ENCODE measurements at places on chromosomes 4 and X.

GRCh38 chrX:136865270-136866158 is 15.0 kb downstream of the RBMX start:
- DNase-seq = no peak

DNA sequence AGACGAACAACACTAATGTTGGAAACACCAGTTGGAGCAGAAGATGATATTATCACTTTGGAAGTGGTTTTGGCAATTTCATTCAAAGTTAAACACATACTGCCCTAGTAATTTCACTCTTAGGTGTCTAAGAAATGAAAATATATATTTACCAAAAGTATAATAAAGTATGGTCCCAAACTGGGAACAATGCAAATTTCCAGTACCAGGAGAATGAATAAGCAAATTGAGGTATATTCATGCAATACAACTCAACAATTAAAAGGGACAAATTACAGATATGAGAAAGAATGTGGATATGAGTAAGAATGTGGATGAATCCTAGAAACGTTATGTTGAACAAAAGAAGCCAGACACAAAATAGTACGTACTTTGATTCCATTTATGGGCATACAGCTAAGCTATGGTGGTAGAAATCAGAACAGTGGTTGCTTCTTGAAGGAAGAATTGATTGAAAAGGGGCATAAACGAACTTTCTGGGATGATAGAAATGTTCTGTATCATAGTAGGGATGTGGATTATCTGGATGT is 10.0 kb downstream of the ELMOD2 start:
- DNase-seq = no peak

DNA sequence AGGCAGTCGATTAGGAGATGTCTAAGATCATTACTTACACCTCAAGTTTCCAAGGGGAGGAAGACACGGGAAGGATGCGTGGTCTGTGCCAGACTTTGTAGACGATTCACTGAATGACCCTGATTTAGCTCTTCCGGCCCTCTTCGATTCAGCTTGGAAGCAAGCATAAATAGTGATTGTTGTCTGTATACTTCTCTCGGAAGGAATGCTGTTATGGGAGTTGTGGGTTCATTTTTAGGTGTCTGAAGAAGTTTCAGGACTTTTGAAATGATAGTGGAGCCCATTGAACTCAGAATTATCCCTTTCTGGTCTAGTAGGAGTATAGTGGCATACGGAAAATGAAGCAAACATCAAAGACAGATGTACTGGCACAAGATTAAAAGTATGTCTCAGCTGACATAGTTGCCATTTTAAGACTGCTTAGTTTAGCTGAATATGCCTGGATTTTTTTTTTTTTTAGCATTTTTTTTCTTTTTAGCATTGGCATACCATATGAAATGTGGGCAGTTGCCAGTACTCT is 1.0 kb upstream of the ANKRD17 start:
- no peak for DNase-seq

DNA sequence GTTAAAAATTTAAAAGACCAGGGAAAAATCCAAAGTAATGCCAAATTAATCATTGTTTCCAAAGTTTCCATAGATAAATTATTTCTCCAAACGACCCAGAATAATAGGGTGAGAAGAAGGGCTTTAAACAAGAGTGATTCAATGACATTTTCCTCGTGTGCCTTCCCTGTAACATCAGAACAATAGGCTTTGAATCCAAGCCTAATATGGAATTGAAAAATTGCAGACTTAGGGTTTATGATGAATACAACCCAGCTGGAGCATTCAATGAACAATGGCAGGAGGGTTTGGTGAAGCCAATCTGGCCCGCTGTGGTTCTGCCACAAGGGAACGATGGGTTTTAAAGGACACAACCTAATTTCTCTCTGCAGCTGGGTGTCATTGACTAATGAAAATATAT is 94.2 kb downstream of the CBLL2 start:
- DNase-seq = no peak

- no peak for DNase-seq
These were observed 95.7 kb upstream of the NKX1-1 start for GRCh38 chr4:1501754-1502500.

DNA sequence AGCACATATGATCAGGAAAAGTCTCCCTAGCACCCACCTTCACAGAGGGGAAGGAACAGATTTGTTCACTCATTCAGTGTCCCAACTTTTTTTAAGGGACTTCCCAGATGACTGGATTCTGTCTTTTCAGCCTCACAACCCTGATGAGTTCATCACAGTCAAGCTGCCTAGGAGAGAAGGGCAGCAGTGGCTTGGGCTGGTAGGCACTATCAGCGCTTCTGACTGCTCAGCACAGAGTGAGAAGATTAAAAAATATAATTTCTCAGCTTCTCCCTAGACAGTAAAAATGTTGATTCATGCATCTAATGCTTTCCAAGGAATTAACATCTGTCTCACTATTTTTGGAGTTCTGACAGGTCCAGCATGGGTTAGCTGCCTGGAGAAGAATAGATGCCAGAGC is 328.2 kb downstream of the DTHD1 start:
- no peak for DNase-seq

GRCh38 chr4:117623326-117623725 is 411.0 kb upstream of the NDST3 start:
- no peak for DNase-seq

GRCh38 chrX:132094164-132094563 is 33.7 kb downstream of the FRMD7 start:
- no peak for DNase-seq

- no peak for DNase-seq
These were observed 1.5 kb upstream of the UGT2A3 start for GRCh38 chr4:68953056-68953596.

DNA sequence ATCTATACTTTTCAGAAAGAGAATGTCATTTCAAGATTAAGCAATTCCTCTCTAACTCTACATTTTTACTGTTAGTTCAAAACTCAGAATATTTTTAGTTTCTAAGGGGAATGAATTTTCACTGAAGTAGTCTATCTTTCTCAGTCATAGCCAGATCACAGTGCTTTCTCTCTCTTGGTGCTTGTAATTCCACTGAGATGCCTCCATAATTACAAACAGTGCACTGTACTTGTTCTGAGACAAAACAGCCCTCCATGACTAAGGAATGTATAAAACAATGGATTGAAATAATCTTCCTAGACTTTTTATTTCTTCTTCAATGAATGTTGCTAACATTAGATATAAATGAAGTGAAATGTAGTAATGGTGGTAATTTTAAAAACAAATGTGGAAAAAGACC is 603.2 kb upstream of the FAM241A start:
- DNase-seq = no peak

GRCh38 chrX:45762699-45763647 is 562.3 kb upstream of the DIPK2B start:
- no peak for DNase-seq

GRCh38 chr4:86683167-86683566 is 89.1 kb downstream of the PTPN13 start:
- no peak for DNase-seq

GRCh38 chr4:158208963-158209640 is 1.2 kb upstream of the TMEM144 start:
- DNase-seq = no peak

GRCh38 chr4:172705565-172705964 is 463.0 kb upstream of the GALNT7 start:
- no peak for DNase-seq

DNA sequence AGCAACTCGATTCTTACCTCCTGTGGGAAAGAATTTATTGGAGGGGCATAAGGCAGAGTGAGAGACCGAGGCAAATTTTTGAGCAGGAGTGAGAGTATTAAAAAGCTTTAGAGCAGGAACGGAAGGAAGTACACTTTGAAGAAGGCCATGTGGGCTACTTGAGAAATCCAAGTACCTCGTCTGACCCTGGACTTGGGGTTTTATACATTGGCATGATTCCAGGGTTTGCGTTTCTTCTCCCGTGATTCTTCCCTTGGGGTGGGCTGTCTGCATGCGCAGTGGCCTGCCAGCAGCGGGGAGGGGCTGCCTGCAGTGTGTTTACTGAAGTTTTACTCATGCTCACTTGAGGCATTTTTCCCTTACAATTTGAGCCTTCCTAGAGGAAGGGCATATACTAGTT is 3.4 kb downstream of the GALNT7 start:
- DNase-seq = no peak

GRCh38 chr4:148795156-148795864 is 353.1 kb upstream of the NR3C2 start:
- no peak for DNase-seq

DNA sequence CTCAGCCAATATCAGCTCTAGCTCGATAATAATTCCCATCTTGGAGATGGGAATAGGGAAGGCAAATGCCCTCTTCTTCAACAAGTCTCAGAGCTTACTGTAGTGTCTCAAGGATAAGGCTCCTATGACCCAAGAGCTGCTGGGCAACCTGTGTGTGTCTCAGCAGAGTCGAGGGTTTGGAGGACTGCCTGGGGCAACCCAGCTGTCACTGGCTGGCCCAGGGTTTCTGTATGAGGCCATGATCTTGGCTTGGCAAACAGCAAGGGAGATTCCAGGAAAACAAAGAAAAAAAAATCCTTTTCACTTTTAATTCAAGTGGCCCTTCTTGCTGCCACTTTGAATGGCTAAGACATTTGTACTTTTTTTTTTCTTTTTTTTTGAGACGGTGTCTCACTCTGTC is 34.4 kb downstream of the TMSB4X start:
- DNase-seq = no peak

DNA sequence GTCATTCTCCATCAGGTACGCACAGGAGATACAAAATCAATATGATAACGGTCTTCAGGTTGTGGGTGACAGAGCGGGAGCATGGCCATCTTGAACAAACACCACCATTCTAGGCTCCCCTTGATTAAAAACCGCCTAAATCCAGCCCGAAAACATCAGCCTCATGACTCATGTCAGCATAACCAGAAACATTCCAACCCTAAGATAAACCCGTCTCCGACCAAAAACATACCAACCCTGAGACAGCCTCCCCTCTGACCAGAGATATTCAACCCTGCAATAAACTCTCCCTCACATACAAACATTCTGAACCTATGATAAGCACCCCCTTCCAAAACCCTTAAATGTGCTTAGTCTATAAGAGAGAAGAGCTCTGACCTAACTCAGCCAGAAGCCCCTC is 157.9 kb downstream of the DHRSX start:
- DNase-seq = no peak

DNA sequence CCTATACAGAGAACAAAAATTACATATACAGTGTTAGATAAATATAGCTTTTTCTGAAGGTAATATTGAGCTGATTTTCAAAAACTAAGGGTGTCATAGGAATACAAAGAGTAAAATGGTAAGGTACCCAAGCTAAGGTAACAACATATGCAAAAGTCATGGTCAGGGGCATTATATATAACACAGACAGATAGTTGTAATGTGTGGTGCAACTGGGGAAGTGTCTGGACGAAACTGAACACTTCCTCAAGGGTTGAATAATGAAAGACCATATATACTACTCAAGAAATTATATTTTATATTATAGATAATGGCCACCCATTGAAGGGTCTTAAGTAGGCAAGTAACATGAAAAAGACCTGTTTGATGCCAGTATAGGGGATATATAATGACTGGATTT is 262.1 kb upstream of the CXXC4 start:
- DNase-seq = no peak

DNA sequence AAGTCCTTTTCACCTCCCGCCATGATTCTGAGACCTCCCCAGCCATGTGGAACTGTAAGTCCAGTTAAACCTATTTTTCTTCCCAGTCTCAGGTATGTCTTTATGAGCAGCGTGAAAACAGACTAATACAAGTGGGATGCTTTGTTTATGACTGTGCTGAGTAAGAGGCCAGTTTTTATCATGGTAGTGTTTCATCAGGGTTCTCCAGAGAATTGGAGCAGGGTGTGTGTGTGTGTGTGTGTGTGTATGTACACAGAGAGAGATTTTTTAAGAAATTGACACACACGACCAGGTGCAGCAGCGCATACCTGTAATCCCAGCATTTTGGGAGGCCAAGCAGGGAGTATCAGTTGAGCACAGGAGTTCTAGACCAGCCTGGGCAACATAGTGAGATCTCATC is 34.6 kb upstream of the SLC2A9 start:
- DNase-seq = no peak

DNA sequence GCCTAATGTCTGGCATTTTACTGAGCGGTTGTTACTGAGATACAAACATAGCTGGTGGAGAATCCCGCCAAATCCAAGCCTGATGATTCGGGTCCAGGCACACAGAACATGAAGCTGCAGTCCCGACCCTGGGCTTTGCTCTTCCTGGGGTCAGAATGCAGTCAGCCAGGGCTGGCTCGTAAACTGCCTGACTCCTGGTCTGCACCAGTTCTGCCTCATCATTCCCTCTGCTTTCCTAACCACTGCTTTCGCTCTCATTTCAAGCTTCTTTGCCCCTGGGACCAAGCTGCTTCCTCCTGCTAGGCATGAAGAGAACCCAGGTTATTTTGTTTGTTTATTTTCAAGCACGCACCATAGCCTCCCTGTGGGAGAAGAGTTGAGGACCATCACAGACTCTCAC is 39.3 kb downstream of the GATB start:
- DNase-seq = no peak

DNA sequence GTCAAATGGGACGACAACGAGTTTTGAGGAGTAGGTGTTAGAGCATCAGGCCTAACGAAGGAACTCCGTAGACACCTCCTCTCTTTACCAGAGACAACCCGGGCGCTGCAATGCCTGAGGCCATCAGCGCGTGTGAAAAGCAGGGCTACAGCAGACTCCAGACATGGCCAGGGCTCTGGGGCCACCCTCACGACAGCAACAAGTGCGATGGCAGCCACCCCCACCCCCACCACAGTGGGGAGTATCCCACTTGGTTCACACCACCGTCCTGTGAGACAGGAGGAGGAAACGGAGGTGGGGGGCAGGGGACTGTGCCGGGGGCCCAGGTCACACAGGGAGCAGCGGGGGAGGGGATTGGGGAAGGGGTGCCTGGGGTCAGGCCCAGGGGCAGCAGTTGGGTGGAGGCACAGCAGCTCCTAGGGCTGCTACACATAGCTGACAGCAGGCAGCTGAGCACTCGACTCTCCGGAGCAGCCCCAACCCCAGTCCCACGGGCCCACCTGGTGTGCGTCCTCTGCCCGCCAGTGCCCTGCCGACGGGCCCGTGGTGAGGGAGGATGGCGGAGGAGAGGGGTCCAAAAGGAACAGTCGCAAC is 8.5 kb downstream of the LRPAP1 start:
- DNase-seq = no peak

DNA sequence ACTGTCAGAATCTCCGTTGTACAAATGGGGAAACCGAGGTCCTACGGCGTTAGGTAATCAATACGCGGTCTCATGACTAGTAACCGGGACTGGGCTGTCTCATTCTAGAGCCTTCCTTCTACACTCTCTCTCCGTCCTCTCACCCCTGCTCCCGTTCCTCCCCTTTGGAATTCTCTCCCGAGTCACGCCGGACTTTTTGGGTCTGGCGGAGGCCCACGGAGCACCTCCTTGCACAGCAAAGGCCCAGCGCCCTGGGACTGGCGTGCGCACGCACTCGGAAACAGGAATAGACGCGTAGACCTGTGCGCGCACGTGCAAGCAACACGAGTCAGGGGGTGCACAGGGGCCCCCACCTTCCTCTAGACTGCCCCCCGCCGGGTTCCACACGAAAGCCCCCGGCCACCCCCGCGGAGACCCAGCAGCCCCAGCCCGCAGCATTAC is 361 bp downstream of the QDPR start:
- DNase-seq = peak; percentile 35

Data from activated CD4-positive, alpha-beta T cell treated with anti-CD3 and anti-CD28 coated beads for 24 hours (primary cell).